ENCODE measurements at places on chromosomes 2 and 18. TPM values are rescaled to one million over a fixed set of nuclear protein-coding genes. Genes with fewer than 3 reads are reported as not detected.

CTNNA2 gene
- polyA plus RNA-seq, result 0.32 TPM

DNA sequence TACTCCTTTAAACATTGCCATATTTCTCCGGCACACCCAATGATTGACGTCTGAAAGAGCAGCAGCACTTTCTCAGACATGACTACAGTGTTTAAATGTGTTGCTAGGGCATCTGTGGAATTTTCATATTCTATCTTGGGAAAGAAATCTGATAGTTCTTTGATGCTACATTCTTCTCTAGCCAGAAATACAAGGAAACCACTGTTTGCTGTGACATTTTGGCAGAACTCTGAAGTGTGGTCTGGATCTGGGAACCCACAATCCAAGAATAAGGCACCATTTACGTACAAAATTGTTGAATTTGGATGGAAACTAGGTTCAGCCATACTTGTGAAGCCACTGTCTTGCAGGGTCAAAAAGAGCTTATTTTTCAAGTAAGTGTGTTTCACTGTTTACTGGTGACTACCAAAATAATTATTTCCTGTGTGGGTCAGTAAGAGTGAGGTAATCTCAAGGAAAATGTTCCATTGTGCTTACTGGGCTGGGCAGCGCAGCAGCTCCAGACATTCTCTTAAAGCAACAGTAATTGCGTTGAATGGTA, 21.3 kb upstream of the CD28 start:
- no peak for DNase-seq

GRCh38 chr18:49863769-49864621, 50.7 kb upstream of the ACAA2 start:
- DNase-seq, result no peak

DNA sequence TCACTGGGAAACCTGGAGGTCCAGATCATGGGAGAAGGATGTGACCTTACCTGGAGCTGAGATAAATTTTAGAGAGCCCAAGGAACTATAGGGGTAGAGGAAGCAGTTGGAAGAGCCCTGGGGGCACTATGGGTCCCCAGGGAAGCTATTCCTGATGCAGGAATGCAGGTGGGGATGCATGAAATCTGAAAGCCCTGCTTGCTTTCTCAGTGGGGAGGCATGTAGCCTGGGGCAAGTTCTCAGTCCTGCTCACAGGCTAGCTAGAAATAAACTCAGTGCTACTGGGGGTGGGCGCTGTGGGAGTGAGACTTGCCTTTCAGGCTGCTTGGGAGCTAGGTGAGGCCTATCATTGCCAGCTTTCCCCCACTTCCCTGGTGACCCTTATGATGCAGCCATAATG, 499.7 kb downstream of the PTH2R start:
- no peak for DNase-seq

DNA sequence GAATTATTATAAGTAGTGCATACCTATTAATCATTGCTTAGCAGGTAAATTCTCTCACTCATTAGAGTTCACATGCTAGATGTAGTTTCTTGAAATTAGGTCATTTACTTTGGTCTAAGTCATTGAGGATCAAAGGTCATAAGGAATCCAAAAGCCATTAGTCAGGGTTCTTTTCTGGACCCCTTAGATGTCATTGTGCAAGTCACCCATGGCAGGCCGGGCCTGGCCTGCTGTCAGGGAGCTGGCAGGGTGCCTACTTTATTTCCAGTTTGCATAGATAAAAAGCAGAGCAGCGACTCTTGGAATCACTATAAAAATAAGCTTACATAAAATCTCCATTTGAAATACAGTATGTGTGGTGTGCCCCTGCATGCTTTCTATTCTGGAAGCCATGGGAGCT, 91.3 kb downstream of the MEIS1 start:
- peak; percentile 41 for DNase-seq

DNA sequence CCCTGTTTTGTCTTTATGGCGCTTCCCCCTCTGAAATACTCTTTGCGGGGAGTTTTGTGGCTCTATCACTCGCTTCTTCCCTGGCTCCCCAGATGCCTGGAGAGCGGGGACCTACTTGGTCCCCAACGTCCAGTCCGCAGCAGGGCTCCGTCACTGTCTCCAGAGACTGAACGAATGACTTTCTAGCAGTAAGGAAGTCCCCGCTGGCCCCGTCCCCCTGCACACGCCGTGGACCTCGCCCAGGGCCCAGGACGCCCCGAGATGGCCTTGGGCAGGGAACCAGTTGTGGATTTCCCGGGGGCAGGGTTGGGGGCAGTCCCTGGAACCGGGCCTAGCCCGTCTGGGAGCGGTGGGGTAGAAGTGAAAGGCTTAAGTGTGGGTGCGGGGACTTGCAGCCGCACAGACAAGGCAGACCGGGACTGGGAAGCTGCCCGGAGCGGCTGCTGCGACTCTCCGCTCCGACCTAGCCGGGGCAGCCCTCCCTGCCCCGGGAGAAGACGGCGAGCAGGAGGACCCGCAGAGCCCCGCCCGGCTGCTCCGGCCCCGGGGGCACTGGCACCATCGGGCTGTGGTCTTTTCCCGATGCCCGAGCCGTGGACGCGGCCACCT, 821 bp upstream of the EPHA4 start:
- DNase-seq, result no peak

GRCh38 chr2:227643990-227644551, 22.5 kb upstream of the SCYGR5 start:
- DNase-seq, result no peak

NETO1 gene
- 0.68 TPM for polyA plus RNA-seq

GRCh38 chr2:168541858-168542257, 85.8 kb downstream of the CERS6 start:
- DNase-seq, result no peak

VWA3B gene
- 5.0 TPM for polyA plus RNA-seq

- DNase-seq, result peak; percentile 2
Observed at GRCh38 chr2:56522605-56523089, 338.9 kb downstream of the CCDC85A start.

EIPR1 gene
- polyA plus RNA-seq, result 20.0 TPM

GRCh38 chr2:46230115-46230571, 67.1 kb upstream of the EPAS1 start:
- no peak for DNase-seq

- no peak for DNase-seq
Observed at GRCh38 chr2:36044411-36044810, 311.2 kb upstream of the CRIM1 start.

MTCL1 gene
- 16.7 TPM for polyA plus RNA-seq

DNA sequence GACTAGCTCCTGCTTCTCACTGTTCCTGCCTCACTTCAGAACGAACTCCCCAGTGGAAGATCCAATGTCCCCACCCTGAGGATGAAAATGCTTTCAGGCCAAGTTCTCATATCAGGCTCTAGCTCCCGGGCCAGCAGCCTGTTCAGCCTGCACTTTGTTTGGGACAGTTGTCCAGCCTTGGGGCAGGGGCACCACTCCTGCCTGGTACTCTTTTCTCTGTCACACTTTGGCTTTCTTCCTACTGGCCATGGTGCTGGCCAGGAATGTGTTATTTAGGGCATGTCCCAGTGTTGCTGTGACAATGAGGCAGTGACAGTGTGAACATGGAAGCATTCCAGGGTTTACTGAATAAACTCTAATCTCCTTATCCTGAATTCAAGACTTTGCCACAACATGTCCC, 154.1 kb downstream of the GALNT14 start:
- DNase-seq, result no peak

DNA sequence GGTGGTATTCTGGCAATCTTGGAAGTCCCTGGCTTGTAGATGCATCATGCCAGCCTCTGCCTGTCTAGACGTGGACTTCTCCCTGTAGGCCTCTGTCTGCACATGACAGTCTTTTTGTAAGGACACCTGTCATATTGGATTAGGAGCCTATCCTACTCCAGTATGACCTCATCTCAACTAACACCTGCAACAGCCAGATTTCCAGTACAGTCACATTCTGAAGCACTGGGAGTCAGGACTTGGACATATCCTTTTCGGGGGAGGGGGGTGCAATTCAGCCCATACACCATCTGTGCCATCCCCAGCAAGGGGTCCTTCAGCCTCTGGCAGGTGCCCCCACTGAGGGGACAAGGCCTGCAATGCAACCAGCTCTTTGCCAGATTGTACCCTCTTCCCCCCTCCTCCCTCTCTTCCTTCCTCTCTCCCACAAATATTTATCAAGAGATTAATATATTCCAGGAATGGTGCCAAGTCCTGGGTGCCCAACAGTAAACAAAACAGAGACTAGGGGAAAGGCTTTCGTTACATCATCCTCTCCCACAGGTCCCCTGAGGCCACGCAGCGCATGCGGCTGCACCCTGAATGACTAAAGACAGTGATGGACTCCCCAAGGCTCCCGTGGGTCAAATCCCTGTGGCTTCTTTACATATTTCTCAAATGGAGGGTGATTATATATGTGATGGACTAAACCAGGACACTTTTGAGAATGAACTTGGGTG, 20.5 kb upstream of the MYCN start:
- DNase-seq, result no peak

GRCh38 chr2:112691881-112692281, 28.9 kb upstream of the NT5DC4 start:
- no peak for DNase-seq

DNA sequence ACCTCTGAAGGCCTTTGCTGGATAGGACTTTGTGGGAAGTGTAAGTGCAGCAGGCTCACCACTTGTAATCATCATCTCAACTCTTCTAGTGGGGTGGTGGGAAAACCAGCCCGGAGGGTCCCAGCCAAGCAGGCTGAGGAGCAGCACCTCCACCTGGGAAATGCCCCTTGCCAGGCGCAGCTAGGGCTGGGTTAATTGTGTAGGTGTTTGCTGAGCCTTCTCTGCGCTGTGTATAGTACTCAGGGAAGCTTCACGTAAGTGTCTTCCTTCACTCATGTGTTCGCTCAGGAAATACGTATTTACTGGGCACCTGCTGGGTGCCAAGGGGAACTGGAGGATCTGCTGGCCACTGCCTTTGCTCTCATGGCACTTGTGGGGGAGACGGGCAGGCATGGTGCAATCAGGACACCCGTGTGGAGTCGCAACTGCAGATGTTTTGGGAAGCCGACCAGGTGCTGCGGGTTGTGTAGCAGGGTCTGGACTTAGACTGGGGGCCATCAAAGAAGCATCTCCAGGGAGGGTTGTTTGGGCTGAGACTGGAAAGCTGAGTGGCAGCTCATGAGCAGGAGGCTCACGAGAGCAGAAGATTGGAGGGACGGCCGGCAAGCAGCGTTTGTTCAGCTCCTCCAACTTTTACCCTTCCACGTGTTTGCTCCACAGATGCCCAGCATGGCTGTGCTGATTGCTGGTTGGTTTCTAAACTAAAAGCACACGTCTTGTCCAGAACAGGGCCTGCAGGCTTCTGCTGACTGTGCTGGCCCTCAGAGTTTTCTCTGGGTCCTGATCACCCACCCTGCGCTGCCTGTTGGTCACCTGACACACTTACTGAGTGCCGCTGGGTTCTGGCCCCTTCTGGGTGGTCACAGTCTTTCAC, 164.6 kb downstream of the LDLRAD4 start:
- DNase-seq, result no peak

DNA sequence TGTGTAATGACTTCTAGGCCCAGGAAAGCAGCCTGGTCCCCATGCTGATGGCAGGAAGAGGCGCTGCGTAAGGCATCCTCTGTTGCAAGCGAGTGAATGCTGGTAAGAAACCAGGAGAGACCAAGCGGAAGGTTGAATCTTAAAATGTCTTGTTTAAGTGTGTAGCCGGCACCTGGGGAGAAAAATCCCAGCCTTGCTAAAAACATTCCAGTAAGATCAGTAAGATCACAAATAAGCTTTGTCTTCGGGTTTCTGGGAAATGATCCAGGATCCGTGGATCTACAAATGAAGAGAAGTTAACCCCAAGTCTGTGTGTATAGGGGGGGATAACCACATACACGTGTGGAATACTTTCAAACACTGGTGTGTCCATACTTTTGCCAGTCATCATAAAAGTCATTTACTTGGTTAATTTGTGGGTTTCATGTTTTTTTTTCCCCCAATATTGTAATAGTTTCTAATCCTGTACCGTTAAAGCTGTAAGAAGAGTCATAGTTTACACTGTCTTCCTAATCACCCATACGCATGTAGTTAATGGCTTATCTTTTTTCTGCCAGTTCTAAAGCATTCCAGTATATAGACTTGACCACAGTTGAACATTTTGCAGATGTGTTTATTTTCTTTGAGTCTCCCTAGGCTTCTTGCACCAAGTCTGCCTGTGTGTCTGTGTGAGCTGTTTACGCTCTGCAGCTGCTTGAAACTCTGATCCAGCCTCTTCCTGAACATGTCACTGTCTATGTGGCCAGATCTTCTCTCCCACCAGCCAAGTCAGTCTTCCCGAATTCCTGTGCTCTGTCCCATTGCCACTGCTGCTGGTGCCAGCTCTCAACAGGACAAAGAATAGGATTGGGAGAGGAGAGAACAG, 135.9 kb upstream of the ARL4C start:
- DNase-seq, result no peak

- no peak for DNase-seq
Observed at GRCh38 chr2:222038067-222038802, 260.6 kb downstream of the PAX3 start.

TBR1 gene
- polyA plus RNA-seq, result 0.04 TPM

GRCh38 chr2:202115479-202115971, 42.5 kb downstream of the KIAA2012 start:
- no peak for DNase-seq

CCDC102B gene
- polyA plus RNA-seq, result 12.7 TPM

DNA sequence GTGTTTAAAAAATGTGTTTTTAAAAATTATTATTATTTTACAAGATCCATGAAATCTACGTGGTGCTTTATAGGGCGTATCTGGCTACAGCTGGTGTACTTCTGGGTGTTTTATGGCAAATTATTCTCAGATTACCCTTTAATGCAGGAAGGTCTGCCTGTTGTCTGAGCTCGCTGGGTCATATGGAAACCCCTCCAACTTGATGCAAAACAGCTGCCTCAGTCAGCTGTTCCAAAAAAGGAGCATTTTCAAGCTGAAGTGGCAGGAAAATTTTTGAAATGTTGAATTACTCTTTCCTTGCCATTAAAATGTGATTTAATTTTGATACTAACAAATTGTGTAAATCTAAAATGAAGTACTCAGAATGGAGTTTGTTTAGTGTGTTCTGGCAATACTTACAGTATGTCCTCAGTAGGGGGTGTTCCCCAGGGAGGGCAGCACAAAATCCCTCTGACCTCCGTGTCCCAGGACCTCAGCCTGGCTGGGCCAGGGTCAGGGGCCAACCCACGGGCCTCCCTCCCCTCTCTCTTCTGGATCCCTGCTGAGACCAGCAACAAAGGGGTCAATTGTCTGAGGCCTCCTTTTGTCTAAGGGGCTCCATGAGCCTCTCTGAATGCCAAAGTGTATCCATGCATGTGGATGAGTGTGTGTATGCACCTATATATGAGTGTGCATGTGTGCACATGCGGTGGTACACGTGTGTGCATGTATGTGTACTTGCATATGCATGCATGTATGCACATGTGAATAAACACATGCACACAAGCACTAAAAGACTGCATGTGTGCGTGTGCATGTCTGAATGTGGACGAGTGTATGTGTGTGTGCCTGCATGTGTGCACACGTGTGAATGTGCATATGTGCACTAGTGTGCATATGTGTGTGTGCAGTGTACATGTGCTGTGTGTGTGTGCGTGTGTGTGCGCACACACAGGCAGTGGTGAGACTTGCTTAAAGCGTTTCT, 105.4 kb downstream of the ACOXL start:
- DNase-seq, result peak; percentile 78

ERICH2 gene
- polyA plus RNA-seq, result 16.3 TPM

ARHGAP28 gene
- 240 TPM for polyA plus RNA-seq

- DNase-seq, result no peak
Observed at GRCh38 chr2:102258386-102259074, 52.8 kb upstream of the IL1RL1 start.

GRCh38 chr2:176852667-176853066, 359.9 kb upstream of the HNRNPA3 start:
- no peak for DNase-seq

GRCh38 chr2:44100351-44100750, 68.3 kb upstream of the PPM1B start:
- no peak for DNase-seq

UGT1A9 gene
- not detected for polyA plus RNA-seq

GRCh38 chr2:152858594-152859265, 140.3 kb downstream of the ARL6IP6 start:
- no peak for DNase-seq

Measured in right lung (tissue), 10 donors.